ENCODE measurements at places on chromosomes 4 and X. TPM values are rescaled to one million over a fixed set of nuclear protein-coding genes. Genes with fewer than 3 reads are reported as not detected.

GRCh38 chr4:88015659-88016295 is 8.3 kb downstream of the PKD2 start:
- ATAC-seq = no peak

GRCh38 chr4:39976141-39976944 is 1.4 kb downstream of the PDS5A start:
- ATAC-seq = peak; percentile 50

Gene PCSK1N
- total RNA-seq = 3.6 TPM

- ATAC-seq = no peak
These were observed 541.0 kb downstream of the SPRY1 start for GRCh38 chr4:123937581-123937980.

Gene WDFY3
- 140 TPM for total RNA-seq

GRCh38 chrX:85620466-85620865 is 241.0 kb upstream of the POF1B start:
- ATAC-seq = no peak

DNA sequence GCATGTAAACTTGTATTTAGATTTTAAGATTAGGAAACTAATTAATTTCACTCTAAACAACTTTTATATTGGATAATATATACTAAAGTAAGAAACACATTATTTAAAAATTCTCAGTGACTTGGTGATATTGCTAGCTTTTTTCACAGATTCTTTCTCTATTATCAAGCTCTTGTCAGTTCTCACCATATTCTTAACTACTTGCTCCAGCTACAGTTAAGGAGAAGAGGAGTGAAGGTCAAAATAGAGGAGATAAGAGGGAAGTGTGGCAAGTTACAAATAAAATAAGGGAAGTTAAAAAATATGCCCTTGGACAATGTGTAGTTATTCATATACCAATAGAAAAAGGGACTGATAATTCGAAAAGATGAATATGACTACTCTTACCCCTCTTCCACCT is 34.7 kb upstream of the NAF1 start:
- ATAC-seq = no peak

Gene AR
- total RNA-seq = 4.7 TPM

Gene ZXDA
- 9.8 TPM for total RNA-seq

DNA sequence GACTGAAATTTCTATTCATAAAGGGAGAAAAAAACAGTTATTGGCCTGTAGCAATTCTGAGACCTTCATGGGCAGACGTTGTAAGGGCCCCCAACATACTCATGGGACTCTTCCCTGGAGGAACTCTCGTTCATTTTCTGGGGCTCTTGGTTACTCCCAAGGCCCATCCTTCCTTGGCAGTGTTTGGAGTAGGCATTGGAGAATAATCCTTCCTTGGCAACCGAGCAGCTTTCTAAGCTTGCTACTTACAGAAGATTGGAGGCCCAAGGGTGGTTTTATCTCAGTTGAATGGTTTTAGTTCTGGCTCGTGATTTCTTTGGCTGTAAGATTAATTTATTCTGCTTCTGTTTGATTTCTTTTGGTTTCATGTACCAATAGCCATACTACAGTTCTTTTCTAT is 50.4 kb downstream of the ALG13 start:
- no peak for ATAC-seq

DNA sequence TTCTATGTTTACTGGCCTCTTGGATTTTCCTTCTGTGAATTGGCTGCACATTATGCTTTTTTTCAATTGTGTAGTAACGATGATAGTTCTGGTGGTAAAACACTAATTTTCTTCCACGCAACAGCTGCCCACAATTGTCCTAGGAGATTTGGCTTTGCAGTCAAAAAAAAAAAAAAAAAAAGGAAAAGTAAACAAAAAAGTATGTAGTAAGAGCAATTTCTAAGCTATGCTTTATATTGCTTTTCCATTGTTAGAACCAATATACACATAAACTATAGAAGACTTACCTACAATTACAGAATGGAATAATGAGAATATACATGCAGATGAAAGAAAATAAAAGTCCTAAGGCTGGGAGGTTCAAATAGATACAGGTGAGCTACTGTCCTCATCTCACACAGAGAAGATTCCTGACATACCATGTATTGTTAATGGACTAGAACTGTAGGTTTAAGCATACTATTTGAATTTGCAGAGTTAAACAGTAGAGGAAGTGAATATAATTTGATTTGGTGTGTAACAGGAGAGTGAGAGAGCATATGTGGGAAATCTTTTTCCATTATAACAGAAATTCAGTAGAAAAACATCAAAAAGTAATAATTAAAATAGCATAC is 976.2 kb downstream of the RAB28 start:
- no peak for ATAC-seq

Gene ZCCHC18
- total RNA-seq = 1.7 TPM

- ATAC-seq = no peak
These were observed 57.7 kb downstream of the PCGF3 start for GRCh38 chr4:763191-763810.

GRCh38 chrX:111180750-111181240 is 84.8 kb downstream of the PAK3 start:
- no peak for ATAC-seq

Gene CD99L2
- 69.9 TPM for total RNA-seq

Gene DCLK2
- 17.1 TPM for total RNA-seq

DNA sequence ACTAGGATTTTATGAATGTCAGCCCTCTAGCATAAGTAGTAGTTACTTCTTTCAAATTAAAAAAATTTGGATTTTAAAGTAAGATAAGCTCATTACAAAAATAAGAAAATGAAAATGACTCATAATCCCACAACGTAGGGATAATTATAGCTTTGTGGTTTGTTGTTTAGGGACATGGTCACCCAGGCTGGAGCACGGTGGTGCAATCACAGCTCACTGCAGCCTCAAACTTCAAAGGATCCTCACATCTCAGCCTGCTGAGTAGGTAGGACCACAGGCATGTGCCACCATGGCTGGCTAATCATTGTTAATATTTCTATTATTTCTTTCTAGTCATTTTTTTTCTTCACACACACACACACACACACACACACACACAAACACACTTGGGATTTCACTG is 57.6 kb downstream of the PLAC1 start:
- no peak for ATAC-seq

GRCh38 chr4:39937683-39938268 is 39.9 kb downstream of the PDS5A start:
- no peak for ATAC-seq

- no peak for ATAC-seq
These were observed 153.6 kb upstream of the INTU start for GRCh38 chr4:127479031-127479622.

DNA sequence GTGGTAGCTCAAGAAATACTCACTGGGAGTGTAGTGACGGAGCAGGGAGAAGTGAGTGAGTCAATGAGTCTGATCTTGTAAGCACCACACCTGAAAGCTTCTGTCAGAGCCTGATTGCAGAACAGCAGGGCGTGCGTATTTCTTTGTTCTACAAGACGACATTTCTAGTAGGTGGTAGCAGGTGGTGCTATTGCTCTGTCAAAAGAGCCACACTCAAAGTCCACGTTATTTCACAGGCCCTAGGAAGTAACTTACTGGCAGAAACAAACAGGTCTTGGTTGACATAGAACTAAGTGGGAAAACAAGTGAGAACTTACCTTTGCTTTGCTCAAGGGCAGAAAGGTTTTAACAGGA is 46.4 kb upstream of the SPRY1 start:
- ATAC-seq = no peak

Gene TCEAL6
- not detected for total RNA-seq

Gene PITX2
- 30.7 TPM for total RNA-seq

Gene TMEM271
- total RNA-seq = not detected

DNA sequence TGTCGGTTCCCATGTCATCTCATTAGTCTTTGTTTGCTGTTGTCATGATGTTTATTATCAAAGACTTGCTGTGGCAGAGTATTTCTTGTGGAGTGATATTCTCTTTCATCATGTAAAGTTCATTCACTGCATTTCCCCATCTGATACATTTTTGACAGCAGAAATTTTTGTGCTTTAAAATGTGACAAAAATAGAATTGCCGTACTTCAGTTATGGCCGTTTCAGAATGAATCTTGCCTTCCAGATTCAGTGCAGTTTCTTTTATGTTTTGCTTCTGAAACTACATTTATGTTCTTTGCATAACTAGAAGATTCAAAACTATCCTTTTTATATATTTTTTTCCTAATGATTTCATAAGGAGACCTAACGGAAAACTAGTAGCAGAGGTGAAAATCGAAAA is 10.0 kb downstream of the CSTF2 start:
- no peak for ATAC-seq

DNA sequence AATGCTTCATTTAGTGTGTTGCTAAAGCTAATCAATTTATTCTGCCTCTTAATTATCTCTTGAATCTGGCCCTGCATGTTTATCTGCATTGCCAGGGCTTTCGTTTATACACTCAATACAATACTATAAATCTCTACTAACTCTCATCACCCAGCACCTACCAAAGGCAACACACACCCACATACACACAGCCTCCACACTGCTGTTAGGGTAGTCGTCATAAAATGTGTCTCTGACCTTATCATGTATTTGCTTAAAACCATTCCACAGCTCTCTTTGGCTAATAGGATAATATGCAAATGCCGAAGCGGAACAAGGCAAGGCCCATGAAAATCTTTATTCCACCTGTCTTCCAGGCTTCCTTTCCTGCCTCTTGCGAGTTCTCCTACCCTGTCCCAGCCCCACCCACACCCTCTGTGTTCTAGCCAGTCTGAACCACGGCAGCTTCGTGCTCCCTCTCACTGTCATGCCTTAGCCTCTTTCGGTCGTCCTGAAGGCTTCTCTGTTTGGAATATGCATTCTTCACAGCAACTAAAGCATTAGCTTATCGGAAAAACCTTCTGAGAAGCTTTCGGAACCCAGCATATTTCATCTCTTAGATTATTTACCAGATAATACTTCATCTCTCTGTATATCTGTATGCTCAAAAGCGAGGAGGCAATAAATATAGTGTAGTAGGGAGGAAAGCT is 333.5 kb downstream of the TENM3 start:
- ATAC-seq = no peak

DNA sequence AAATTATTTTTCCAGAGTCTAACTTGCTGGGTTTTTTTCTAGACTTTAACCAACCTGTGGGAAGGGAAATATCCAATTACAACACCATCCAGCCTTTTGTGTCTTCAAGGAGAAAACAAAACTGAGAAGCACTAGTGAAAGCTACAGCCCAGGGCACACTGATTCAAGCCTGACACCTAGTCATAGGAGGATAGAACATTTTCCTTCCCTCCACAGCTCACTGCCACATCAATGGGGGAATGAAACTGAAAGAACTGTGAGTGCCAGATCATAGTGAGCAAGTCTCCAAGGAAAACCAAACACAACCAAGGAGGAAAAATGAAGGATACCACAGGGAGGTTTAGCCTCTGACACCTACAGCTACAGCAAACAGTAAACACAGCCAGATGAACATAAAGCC is 43.3 kb upstream of the MAGEA8 start:
- ATAC-seq = no peak

DNA sequence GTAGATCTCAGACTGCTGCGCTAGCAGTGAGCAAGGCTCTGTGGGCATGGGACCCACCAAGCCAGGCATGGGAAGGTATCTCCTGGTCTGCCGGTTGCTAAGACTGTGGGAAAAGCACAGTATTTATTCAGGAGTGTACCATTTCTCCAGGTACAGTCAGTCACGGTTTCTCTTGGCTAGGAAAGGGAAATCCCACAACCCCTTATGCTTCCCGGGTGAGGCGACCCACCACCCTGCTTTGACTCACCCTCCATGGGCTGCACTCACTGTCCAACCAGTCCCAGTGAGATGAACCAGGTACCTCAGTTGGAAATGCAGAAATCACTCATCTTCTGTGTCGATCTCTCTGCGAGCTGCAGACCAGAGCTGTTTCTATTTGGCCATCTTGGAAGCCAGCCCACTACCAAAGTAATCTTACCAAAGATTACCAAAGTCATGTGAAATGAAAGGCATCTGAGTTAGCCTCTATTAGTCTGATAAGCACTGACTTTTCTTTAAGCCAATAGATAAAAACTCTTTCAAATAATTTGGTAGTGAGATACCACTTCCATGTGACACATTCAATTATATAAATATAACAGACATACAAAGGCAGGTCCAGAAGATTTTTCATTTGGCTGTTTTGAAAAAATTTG is 8.5 kb upstream of the HTN1 start:
- ATAC-seq = no peak

Gene KCND1
- 1.6 TPM for total RNA-seq

Gene H2BW1
- not detected for total RNA-seq

DNA sequence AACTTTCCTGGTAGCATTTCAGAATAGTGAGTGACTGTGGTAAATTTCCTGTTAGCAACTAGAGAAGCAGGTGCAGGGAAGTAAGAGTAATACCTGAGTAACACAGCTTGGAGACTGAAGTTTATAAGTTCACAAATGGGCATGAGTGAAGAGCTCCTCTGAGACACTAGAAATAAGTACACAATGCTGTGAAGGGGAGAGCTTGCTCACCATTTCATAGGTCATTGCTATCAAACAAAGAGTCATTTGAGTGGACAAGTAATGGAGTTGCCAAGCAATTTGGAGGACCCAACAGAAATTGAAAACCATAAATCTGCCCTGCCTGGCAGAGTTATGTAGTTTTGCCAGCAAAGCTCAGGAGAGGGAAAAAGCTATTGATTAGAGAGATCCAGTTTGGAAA is 523.6 kb downstream of the TRAM1L1 start:
- no peak for ATAC-seq

GRCh38 chrX:20388594-20388993 is 121.9 kb upstream of the RPS6KA3 start:
- ATAC-seq = no peak

Measured in gastroesophageal sphincter (tissue), 4 donors.